ENCODE measurements at places on chromosomes 4 and X.

- DNase-seq: no peak
Measured at GRCh38 chr4:125464146-125464545, 149.4 kb downstream of the FAT4 start.

- DNase-seq: no peak
Measured at GRCh38 chr4:122762966-122763716, 30.6 kb downstream of the BBS12 start.

- no peak for DNase-seq
Measured at GRCh38 chrX:37786624-37787422, 7.0 kb downstream of the CYBB start.

GRCh38 chr4:185956544-185956940 lies 112.4 kb upstream of the TLR3 start:
- DNase-seq: no peak

DNA sequence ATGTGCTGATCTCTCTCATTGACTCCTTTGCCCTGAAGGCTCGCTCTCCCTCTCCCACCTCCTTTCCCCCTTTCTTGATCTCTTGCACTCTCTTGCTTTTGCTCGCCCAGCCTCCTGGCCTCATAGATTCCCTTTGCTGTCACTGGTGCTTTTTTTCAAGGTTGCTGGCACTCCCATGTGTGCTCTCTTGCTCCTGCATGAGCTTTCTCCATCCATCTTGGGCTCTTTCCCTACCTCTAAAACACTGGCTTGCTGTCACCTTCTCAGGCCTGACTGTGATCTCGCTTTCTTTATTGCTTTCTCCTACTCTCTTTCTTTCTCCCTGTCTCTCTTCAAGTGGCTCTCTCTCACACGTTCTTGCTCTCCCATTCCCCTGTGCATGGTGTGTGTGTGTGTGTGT lies 202.0 kb downstream of the HS6ST2 start:
- no peak for DNase-seq

DNA sequence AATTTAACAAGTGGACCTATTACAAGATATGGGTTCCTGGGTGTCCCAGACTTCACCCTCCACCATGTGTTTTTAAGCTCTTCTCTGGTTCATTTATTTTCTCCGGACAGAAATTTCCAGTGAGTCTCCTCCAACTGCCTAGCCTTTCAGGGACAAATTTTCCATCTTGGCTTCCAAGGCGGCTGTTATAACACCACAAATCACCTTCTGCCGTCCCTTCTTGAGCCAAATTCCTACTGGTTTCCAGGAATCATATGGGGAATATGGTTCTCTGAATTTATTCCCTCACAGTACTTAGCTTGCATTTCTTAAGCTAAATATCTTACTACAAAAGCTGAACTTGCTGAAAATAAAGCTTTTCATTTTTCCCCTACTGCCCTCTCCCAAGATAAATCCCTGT lies 18.8 kb downstream of the NEXMIF start:
- no peak for DNase-seq

GRCh38 chr4:41442810-41443209 lies 95.1 kb upstream of the LIMCH1 start:
- no peak for DNase-seq

DNA sequence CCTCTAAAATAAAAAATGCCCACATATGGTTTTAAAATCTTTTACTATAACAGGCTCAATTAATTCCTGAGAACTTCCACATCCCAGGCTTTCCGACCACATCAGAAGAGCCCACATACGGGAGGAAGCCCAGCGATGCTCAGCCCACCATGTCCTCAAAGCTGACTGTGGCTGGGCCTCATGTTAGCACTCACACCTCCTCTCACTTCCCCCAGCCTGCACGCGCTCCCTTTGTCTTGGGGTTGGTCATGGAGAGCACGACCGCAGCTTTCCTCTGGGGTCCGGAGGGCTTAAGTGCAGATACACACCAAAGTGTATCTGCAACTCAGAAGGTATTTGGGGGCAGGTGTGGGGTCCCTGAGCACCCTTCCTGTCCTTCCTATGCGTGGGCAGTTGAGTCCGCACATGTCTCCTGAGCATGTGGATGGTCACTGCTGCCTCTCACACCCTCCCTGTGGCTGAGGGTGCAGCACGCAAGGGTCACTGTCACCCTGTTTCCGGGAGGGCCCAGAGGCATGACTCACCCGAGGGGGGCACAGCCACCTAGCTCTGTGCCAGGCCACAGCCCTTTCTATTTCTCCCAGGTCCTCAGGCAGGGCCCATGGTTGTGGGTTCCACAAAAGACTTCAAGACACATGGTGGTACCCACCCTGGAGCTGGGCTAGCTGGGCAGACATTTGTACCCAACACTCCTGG lies 21.2 kb downstream of the WDR1 start:
- no peak for DNase-seq

- no peak for DNase-seq
Measured at GRCh38 chrX:98357146-98357545, 1473.4 kb downstream of the RPA4 start.

DNA sequence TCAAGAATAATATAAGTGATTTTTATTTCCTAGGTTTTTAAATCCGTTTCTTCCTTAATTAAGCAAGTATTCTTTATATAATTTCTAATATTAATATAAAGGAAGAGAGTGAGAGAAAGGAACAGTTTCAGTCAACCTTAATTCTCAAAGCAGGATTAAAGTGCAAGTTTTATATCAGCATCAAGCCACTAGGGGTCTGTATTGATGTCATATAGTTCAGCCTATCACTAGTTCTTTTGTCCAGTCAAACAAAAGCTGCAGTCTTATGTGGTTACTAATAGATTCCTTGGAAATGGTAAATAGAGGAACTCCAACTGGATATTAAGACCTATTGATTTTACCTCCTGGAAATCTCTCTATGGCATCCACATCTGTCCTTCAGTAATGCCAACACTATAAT lies 82.0 kb downstream of the NAP1L3 start:
- no peak for DNase-seq

GRCh38 chr4:38577462-38577861 lies 86.5 kb upstream of the KLF3 start:
- no peak for DNase-seq

GRCh38 chrX:39459952-39460351 lies 637.8 kb downstream of the BCOR start:
- no peak for DNase-seq

- no peak for DNase-seq
Measured at GRCh38 chrX:96756491-96756890, 71.8 kb downstream of the DIAPH2 start.

DNA sequence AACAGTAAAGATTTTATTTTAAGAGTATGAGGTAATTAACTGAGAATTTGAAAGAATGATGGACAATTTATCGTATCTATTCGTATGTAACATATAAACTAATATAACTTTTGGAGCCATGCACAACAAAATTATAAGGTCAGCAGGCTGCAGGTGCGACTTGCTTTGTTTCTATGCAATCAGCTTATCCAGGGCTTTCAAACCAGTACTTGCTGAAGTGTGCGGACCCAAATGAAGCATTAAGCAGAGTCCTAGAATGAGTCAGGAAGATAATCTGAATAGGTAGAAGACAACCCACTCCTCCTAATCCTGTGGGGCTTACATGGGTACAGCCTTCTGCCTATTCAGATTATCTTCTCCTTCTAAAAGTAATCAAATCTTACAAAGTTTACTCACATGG lies 2.1 kb downstream of the NSD2 start:
- DNase-seq: no peak

DNA sequence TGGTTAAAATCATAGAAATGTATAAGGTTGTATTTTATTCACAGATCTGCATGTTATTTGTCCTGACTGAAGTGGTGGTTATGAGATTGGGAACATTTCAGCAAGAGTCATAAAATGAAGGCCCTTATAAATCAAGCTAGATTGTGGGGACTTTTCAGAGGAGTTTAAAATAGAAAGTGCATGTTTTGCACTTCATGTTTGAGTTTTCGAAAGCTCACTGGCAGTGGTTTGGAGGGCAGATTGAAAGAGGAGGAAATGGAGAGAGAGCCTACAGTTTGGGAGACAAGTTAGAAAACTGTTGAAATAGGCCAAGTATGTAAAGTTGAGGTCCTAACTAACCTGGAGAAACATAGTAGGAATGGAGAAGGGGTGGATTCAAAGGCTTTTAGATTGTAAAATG lies 124.9 kb downstream of the KDM6A start:
- no peak for DNase-seq

- DNase-seq: no peak
Measured at GRCh38 chr4:6229095-6229494, 28.7 kb upstream of the JAKMIP1 start.

GRCh38 chrX:1093121-1093520 lies 119.3 kb downstream of the CRLF2 start:
- peak; percentile 21 for DNase-seq

DNA sequence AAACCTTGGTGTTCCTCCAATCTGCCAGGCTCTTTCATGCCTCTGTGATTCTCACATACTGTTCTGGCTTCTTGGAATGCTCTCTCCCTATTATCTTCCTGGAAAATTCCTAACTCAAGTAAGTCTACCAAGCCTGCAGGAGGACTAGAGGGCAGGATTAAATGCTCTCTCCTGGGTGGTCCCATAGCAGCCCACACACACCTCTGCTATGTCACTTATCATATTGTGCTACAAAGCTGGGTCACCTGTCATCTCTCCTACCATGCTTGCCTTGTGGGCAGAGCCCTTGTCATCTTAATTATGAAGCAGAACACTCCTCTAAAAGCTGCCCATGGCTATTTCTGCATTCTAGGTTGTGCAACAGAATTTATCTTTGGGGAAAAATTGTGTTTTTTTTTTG lies 344.5 kb upstream of the NOCT start:
- no peak for DNase-seq

GRCh38 chrX:84187533-84188319 lies at the start of gene RPS6KA6:
Gene RPS6KA6 (minus strand): TSS chrX:84188199. CDS start chrX:84187899, 300 bp downstream.
- DNase-seq: no peak

GRCh38 chr4:150585611-150586010 lies 3.7 kb downstream of the MAB21L2 start:
- no peak for DNase-seq

DNA sequence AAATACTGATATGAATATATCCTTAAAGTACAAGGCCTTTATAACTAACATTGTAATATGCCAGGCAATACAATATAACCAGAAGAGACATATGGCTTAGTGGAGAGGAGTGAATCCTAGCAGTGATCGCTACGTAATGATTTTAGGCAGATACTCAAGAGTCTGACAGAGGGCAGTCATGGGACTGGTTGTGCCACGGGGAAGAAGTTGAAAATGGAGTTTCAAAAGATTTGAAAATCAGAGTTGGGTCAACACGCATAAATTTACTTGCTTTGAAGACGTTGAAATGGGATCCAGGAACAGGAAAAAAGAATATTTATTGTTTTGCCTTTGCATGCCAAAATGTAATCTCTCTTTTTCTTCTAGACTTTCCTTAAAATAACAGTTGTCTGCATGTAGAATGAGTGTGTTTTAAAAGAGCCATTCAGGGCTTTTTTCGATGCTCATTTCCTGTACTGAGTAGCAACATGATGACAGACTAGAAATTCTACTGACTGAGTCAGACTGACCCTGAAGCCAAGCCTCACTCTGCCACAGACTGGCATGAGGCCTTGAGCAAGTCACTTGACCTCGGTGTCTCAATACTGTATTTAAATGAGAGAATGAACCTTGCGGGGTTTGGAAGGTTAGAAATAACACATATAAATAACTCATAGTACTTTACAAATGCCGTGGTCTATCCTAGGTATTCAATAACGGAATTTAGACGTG lies 8.1 kb upstream of the SMS start:
- no peak for DNase-seq

DNA sequence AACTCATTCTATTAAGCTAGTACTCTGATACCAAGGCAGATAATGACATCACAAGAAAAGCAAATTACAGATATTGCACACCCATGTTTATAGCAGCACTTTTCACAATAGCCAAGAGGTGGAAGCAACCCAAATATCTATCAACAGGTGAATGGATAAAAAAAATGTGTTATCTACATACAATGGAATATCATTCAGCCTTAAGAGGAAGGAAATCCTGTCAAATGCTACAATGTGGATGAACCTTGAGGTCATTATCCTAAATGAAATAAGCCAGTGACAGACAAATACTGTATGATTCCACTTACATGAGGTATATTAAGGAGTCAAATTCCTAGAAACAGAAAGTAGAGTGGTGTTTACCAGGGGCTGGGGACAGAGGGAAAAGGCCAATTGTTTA lies 14.3 kb downstream of the FABP2 start:
- DNase-seq: no peak

All from stimulated activated CD4-positive, alpha-beta T cell treated with anti-CD3 and anti-CD28 coated beads, Interleukin-12 subunit alpha, Interleukin-12 subunit beta, amount 100 ng/mL, for 4 hours (primary cell).